ENCODE measurements at places on chromosomes 7 and 10.

DNA sequence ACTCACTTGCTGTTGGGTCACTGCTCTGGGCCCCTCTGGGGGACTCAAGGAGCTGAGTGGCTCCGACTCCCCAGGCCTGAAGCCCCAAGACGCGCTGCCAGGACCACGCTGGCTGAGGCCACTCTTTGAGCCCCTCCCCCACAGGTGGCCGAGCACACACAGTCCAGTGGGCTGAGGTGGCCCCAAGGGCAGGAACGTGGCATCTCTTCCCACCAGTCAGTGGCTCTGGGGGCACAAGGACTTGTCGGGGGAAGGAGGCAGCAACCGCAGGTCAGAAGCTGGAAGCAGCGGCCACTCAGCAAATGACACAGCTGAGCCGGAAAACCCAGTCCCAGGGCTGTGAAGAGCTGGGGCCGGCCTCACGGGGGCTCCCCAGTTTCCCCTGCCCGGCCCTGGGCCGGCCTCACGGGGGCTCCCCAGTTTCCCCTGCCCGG is 24.1 kb downstream of the GRIFIN start:
- no peak for DNase-seq

- DNase-seq: no peak
Observed at GRCh38 chr10:28678687-28679457, 1.6 kb downstream of the BAMBI start.

GRCh38 chr7:158657189-158657746 is 47.3 kb downstream of the NCAPG2 start:
- no peak for DNase-seq

GRCh38 chr7:37765872-37766525 is 82.4 kb upstream of the NME8 start:
- DNase-seq: no peak

- no peak for DNase-seq
Observed at GRCh38 chr7:117731455-117731854, 141.8 kb downstream of the CTTNBP2 start.

DNA sequence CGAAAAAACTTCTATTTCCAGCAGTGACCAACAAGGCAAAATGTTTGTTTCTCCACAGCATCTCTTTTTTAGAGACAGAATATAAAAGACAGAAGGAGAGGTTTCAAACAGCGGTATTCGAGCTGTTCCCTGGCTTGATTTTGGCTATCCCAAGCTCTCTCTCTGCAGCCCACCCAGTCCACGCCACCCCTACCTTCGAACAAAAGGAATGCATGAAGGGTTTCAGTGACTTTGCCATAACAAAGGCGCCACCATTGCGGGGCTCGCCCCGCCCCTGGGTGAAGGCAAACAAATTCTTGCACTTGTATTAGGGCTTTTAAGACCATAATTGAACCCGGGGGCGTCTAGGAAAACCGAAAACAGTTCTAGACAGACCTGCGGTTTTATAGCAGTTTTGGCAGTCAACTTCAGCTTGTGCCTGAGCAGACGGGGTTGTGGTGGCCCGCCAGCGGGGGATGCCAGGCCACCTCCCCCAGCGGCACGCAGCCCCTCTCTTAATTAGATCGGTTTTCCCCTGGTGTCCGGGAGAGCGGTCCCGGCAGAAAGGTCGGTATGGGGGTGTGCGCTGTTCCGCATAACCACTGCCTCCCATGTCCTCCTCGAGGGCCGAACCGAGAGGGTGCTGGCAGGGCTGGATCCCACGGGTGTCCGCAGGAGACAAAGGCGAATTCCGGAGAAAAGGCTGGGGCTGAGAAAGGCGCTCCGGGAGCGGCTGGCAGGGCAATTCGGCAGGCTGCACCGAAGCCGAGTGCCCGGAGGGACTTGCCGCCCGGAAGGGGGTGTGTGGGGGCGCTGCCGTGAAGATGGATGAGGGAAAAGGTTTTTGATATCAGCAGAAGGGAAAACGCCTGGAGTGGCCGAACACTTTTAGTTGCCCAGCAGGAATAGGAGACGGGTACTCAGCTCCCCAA is 2.7 kb upstream of the HOXA11 start:
- no peak for DNase-seq

DNA sequence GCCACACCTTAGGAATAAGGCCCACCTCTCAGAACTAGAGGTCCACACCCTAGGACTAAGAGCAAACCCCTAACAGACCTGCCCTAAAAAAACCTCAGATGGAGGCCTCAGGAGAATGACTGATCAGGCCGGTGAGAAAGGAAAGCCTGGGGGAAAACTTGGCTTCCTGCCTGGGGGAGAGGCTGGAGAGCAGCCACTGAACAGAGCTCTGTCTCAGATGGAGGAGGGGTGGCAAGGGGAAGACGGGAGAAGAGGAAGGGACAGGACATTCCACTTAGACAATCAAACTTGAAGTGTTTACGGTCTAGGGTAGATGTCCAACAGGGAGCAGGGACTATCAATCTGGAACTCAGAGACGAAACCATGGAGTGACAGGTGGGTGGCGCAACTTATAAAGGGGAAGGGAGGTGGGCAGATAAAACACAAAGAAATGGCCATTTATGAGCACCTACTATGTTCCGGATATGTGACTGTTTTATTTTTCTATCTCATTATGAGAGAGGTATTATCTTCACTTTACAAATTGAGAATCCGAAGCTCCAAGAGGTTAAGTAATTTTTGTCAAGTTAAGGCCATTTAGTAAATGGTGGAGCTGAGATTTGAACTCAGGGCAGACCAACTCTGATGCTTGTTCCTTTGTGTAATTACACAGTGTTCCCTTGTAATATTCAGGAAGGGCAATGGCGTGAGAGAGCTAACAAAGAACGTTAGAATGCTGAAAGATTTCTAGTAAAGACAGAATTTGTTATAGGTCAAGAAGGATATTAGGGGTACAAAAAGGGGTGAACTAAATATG is 82.6 kb downstream of the DNMBP start:
- no peak for DNase-seq

DNA sequence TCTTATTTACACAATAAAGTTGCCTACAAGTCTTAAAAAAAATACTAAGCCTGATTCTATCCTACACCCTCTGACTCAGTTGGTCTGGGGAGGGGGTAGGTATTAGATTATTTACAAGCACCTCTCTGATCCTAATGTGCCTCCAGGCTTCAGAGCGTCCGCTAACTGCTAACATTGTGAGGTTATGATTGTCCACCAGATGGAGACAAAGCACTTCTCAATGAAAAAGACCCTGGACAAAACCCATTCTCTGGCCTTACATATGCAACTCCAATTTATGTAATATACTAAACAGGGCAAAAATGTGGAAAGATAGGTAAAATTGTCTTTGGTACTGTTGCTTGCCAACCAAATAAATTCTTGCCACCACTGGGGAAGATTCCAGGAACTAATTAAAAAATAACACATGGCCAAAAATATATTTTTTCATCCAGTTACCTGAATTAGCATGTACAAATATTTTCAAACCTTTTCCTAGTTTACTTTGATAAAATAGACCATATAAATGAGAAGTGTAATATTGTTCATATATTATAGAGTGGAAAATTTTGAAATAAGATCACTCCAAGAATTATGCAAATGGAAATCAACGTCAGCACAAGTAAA is 92.4 kb downstream of the KIF20B start:
- no peak for DNase-seq

- no peak for DNase-seq
Observed at GRCh38 chr7:107661081-107661864, 645 bp downstream of the SLC26A4 start.

DNA sequence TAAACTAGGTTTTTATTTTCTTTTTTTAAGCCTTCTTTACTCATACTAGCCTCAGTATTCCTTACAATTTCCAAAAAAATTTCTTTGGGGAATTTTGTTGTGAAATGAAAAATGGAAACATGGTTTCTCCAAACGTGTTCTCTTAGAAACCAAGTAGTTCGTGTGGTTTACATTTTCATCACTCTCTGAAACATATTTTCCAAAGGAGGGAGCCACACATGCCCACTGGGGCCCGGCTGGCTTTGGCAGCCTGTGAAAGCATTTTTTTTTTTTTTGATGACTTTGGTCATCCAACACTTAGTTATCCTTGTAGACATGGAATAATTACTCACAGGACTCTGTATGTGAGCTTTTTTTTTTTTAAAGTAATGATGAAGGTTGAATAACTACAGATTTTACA is 169.6 kb downstream of the C7orf25 start:
- DNase-seq: no peak

- no peak for DNase-seq
Observed at GRCh38 chr10:92999191-92999590, 61.4 kb upstream of the CYP26C1 start.

DNA sequence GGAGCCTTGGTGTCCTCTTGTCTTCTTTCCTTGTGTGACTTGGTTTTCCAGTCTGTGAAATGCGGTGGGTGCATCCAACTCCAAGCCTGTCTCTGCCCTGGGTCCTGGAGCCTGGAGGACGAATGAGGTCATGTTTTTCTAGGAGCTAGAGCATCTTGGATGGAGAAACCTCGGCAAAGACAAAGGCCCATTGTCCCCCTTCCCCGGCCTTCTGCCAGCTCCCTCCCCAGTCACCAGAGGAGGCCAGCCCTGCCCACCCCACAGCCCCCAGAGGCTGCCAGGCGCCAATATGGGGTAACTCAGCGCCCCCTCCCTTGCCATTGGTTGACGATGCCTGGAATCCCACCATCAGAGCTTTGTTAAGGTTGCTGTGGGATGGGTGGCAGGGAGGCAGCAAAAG is 40.4 kb downstream of the KCTD7 start:
- DNase-seq: no peak

- DNase-seq: no peak
Observed at GRCh38 chr10:78531088-78531487, 497.4 kb downstream of the RPS24 start.

GRCh38 chr7:91465595-91466061 is 201.4 kb downstream of the FZD1 start:
- no peak for DNase-seq
